Effector memory CD8-positive, alpha-beta T cell (primary cell): ENCODE measurements at places on chromosomes 16 and 17.

GRCh38 chr17:75861927-75862317 is 6.8 kb upstream of the WBP2 start:
- peaks cover 18% of the 10 kb centered on the region for H3K4me1 ChIP-seq
- H3K27me3 ChIP-seq, result no peaks in the 10 kb centered on the region
- peaks cover 16% of the 10 kb centered on the region for H3K36me3 ChIP-seq
- no peak overlapping the region for H3K4me3 ChIP-seq
- H3K27ac ChIP-seq, result peak overlapping the region; percentile 41

DNA sequence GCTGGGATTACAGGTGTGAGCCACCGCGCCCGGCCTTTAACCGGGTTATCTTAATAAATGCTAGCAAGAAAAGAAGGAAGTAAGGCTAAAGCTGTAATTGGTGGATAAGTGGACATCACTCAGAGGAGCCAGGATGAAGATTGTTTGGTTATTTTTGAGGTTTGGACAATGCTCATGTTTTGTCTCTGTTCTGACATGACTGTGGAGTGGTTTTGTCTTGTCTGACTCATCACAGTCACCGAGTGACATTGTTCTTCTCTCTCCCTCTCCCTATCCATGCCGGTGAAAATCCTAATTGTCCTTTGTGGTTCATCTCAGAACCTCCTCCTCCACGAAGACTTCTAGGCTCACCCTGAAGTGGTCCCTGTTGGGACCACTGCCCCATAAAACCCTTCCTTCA is 23.5 kb upstream of the GRIN2A start:
- no peaks in the 10 kb centered on the region for H3K4me1 ChIP-seq
- peaks cover 20% of the 10 kb centered on the region for H3K27me3 ChIP-seq
- no peaks in the 10 kb centered on the region for H3K36me3 ChIP-seq
- no peak overlapping the region for H3K27ac ChIP-seq
- DNase-seq, result no peak

DNA sequence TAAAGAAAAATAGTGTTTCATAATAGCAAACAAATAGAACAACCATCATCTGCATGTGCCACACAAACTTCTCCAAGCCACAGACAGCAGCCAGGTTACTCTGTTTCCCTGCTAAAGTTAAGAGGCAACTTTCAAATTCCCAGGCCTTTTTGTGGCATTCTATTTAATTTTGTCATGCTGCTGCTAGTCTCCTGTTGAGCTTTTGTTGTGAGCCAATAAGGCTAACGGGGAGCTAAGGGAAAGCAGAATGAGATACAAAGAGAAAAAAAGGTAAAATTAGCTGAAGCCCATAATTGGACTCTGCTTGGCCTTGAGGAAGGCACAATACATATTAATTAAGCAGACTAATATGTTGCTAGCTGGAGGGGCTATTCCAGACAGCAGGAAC is 74.7 kb upstream of the GNAO1 start:
- H3K27ac ChIP-seq, result no peak overlapping the region
- DNase-seq, result no peak
- H3K4me1 ChIP-seq, result no peaks in the 10 kb centered on the region
- H3K36me3 ChIP-seq, result no peaks in the 10 kb centered on the region
- H3K27me3 ChIP-seq, result no peaks in the 10 kb centered on the region
- H3K4me3 ChIP-seq, result no peak overlapping the region

DNA sequence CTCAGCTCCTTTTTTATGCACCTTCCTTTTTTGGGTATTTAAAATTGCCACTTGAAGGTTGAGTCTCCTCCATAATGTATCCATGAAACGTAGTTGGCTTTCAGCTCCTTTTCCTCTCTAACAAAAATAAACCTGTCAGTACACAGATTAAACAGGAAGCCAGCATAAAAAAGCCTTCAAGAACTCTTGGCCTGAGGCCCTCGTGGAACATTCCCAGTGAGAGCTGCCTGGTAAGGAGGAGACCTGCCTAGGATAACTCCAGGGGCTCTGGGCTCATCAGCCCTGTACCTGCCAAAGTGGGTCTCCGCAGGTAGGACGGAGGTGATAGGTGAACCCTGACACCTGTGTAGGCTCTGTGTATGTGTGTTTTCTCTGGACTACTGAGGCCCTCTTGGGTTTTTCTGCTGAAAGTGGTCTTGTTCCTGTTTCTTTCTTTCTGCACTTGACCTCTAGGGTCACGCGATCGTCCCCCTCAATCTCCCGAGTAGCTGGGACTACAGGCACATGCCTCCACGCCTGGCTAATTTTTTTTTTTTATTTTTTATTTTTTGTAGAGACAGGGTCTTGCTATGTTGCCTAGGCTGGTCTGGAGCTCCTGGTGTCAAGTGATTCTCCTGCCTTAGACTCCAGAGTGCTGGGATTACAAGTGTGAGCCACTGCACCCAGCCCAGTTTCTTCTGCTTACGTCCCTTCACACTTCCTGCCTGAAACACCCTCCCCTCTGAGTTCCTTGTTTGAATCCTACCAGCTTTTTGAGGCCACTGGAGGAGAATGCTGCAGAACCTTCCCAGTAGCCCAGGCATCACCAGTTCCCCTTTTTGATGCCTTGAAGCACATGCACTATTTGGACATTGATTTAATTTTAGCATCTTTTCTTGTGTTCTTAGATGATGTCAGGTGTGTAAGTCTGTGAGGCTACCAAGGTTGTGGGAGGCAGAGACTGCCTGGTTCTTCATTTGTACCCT is 9.8 kb downstream of the PGS1 start:
- no peak overlapping the region for H3K4me3 ChIP-seq
- peak overlapping the region; percentile 70 for H3K27ac ChIP-seq
- H3K27me3 ChIP-seq, result no peaks in the 10 kb centered on the region
- peaks cover 26% of the 10 kb centered on the region for H3K36me3 ChIP-seq

DNA sequence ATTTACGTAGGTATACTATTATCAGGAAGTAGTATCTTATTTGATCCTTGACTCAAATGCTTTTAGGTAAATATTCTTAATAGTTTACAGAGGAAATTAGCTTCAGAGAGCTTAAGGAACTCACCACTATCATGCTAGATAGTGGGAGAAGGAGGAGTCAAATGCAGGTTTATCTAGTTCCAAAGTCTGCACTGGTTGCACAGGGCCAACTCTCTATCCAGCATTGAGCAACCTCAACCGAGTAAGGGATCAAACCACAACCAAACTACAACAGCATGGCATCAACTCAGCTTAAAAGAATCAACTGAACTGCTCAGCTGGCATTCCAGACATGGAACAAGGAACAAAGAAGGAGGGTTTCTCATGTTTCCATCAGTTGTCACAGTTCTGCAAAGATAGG is 306.0 kb downstream of the MAF start:
- H3K27ac ChIP-seq, result no peak overlapping the region
- H3K4me1 ChIP-seq, result peaks cover 12% of the 10 kb centered on the region
- no peak for DNase-seq
- no peaks in the 10 kb centered on the region for H3K27me3 ChIP-seq
- H3K36me3 ChIP-seq, result peaks cover 3% of the 10 kb centered on the region
